SK-N-MC (cell line): ENCODE measurements at places on chromosomes 1 and 21.
A peak's percentile ranks its signal among the peaks of the same experiment; 100 is the strongest.

DNA sequence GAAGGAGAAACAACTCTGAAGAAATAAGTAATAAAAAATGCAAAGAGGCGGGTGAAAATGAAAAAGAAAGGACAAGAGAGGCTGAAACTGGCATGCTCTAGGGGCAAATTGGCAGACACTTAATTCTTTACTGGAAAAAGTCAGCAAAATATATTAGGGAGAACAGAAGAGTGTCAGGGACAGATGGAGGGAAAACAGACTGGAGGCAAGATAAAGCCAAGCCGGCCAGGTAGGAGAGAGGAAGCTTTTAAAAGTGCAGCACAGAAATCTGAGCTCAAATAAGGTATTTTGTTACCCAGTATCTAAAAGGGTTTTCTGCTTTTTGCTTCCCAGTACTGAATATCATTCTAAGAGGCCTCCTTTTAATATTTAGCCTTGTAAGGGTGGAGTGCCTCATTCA lies 339.3 kb downstream of the PAPPA2 start:
- DNase-seq, result no peak

DNA sequence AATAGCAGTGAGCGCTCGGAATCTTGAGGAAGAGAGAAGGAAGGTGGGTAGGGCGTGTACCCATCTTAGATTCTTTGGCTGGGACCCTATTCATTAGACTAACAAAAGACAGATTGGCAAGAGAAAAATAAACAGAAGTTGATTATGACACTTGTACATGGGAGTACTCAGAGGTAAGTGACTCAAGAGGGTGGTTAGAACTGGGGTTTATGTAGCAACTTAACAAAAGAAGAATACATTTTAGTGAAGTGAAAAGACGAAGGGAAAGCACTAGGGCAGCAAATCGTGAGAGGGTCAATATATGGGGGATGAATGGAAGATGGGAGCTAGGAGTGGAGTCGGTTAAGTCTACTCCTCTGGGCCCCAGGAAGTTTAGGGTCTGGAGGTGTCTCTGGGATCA lies 25.8 kb upstream of the RCC2 start:
- no peak for DNase-seq

DNA sequence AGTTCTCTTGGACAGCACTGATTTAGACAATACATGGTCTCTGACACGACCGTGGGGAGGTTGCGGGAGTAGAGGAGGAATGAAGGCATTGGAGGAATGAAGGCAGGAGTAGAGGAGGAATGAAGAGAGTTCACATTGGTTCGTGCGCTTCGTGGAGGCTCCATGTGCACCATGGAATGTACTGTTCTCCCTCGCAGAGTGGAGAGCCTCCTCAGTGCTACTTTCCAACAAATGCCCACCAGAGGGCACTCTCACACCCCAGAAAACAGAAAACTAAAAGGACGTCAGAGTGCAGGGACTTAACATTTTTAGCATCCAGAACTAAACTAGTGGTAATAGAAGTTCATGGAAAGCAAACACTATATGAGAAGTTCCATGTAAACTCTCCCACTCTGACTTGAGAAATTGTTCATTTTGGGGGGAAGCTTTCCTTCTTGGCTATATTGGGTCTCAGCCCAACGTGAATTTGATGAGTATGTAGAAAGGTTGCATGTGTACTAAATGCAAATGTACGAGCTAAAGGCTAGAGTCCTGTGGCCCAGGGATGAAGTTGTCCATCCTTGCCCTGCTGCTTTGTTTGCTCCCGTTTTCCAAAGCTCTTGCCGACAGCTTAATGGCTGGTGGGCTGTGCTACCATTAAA lies 211.6 kb downstream of the LMX1A start:
- peak; percentile 81 for DNase-seq

DNA sequence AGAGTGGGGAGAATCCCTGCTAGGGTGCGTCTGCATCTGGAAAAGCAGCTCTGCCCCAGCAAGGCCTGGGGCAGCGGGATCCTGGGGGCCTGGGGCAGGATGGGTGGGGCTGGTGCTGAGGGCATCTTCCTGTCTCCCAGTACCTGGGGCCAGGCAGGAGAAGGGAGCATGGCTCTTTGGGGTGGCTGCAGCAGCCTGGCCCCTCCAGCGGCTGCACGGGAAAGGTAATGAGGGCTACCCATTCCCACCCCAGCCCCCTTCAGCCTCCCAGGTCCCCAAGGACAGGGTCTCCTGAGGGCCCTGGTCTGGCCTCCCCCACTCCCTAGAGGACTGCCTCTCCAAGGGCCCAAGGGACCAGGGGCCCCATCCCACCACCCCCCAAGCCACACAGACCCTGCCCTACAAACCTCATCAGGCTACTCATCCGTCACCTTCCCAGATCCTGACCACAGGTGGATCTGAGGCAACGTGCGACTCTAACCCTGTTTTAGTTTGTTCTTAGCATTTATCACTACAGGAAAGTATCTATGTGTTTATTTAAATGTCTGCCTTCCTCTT lies 910 bp upstream of the ANKRD65 start:
- no peak for DNase-seq

GRCh38 chr1:189374816-189375215 lies 1102.8 kb downstream of the BRINP3 start:
- no peak for DNase-seq

- no peak for DNase-seq
These were observed 17.0 kb downstream of the SRRM1 start for GRCh38 chr1:24659993-24660665.

GRCh38 chr1:65741993-65742392 lies 50.7 kb upstream of the PDE4B start:
- no peak for DNase-seq

DNA sequence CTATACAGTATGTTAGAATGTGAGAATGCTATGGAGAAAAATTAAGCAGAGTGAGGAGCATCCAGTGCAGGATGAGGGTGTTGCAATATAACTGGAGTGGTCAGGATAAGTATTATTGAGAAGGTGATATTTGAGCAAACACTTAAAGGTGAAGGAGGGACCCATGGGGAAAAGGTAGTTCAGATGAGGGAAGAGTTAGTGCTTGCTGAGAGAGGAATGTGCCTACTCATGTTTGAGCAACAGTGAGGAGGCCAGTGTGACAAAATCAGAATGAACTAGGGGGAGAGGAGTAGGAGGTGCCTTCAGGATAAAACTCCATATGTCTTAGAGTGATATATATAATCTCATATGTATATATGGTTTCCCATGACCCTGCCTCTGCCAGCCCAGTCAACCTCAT lies 6.2 kb upstream of the TRIM45 start:
- DNase-seq, result no peak
